GM12878 (cell line): ENCODE measurements at places on chromosomes 5 and 9.

DNA sequence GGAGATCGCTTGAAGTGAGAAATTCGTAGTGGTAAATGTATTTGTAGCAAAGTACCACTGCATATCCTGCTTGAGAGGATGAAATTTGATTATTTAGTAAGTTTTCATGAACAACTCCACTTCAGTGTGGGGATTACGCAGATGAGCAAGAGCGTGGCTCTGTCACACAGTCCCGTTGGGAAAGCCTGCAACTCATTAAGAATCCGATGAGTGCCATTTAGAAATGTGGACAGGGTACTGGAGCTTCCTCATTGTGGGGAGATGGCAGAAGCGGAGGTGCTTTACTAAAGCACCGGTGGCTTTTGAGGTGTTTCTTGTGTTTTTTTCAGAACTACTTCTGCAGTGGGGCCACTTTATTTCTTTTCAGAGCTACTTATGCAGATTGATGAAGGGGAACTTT, 1.4 kb downstream of the TJP2 start:
- no peaks in the 10 kb centered on the region for H3K36me3 ChIP-seq
- no peaks in the 10 kb centered on the region for H3K27me3 ChIP-seq
- H3K4me1 ChIP-seq: peaks cover 13% of the 10 kb centered on the region
- H3K27ac ChIP-seq: peak overlapping the region; percentile 82
- peak overlapping the region; percentile 80 for H3K4me3 ChIP-seq
- no peak for DNase-seq

- no peaks in the 10 kb centered on the region for H3K4me1 ChIP-seq
- DNase-seq: no peak
- no peaks in the 10 kb centered on the region for H3K27me3 ChIP-seq
- H3K4me3 ChIP-seq: no peak overlapping the region
- no peak overlapping the region for H3K27ac ChIP-seq
Observed at GRCh38 chr9:111752455-111752854, 42.3 kb downstream of the SHOC1 start.

- H3K27ac ChIP-seq: no peak overlapping the region
- peaks cover 2% of the 10 kb centered on the region; the same call in 1 of the 2 replicates for H3K36me3 ChIP-seq
- H3K4me1 ChIP-seq: no peaks in the 10 kb centered on the region
- no peak overlapping the region for H3K4me3 ChIP-seq
- H3K27me3 ChIP-seq: no peaks in the 10 kb centered on the region
Observed at GRCh38 chr5:109866051-109866450, 176.3 kb downstream of the MAN2A1 start.

DNA sequence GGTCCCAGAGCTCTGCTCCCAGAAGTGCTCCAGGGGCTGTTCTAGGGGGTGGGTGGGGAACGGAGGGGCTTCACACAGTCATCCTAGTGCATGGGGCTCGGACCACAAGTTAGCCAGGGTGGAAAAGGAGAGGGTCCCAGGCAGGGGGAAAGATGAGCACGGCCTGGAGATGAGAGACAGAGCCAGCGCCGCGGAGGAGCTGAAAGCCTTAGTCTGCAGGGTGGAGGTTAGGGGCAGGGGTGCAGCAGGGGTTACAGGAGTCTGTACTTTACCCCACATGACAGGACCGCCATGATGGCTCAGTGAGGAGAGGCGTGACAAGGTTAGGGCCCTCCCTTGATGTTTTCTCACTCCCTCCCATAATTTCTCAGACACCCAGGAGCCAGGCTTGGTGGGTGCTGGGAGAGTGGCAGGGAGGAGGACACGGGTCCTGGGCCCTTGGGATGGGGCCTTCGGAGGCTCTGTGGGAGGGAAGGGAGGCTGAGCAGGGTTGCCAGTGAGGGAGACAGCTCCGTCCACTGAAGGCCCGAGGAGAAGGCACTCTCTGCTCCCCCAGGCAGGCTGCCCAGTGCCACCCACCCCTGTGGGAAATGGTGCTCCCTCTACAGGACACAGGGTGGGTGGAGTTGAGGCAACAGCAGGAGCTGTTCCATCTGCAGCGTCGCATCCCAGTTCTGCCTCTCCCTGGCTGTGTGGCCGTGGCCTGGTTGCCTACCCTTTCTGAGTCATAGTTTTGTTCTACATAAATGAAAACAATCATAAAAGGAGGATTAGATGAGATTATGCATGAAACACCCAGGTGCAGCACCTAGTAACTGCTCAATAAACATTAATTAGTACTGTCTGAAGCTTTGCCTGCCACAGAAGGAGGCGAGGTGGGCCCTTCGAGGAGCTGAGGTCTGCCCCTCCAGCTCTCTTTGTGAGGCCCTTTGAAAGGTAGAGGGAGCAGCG, 66.2 kb downstream of the NDST1 start:
- no peak overlapping the region for H3K4me3 ChIP-seq
- no peaks in the 10 kb centered on the region for H3K4me1 ChIP-seq
- H3K36me3 ChIP-seq: no peaks in the 10 kb centered on the region
- H3K27ac ChIP-seq: no peak overlapping the region

DNA sequence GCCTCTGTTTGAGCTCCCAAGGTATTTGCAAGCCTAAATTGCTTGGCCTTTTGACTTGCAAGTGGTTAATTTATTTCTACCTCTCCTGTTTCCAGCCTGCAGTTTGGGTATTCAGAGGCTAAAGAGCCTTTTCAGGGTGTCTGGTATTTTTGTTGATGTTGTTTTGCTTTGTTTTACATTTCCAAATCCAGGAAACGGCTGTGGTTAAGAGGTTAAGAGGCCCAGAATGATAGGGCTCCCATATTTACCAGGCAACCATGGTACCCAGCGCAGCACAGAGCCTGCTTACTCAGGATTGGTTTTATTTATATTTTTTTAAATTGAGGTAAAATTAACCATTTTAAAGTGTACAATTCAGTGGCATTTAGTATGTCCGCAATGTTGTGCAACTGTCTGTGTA, 92.1 kb downstream of the PDZD2 start:
- no peak for DNase-seq
- H3K36me3 ChIP-seq: no peaks in the 10 kb centered on the region
- H3K4me1 ChIP-seq: no peaks in the 10 kb centered on the region
- H3K27me3 ChIP-seq: no peaks in the 10 kb centered on the region
- H3K27ac ChIP-seq: no peak overlapping the region

DNA sequence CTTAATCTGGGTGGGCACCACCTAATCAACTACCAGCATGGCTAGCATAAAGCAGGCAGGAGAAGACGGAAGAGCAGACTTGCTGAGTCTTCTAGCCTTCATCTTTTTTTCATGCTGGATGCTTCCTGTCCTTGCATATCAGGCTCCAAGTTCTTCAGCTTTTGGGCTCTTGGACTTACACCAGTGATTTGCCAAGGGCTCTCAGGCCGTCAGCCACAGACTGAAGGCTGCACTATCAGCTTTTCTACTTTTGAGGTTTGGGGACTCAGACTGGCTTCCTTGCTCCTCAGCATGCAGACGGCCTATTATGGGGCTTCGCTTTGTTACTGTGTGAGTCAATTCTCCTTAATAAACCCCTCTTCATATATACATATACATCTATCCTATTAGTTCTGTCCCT, 180.2 kb downstream of the TRPM3 start:
- peaks cover 3% of the 10 kb centered on the region; the same call in 1 of the 2 replicates for H3K27me3 ChIP-seq
- H3K4me1 ChIP-seq: no peaks in the 10 kb centered on the region
- no peaks in the 10 kb centered on the region for H3K36me3 ChIP-seq
- no peak overlapping the region for H3K27ac ChIP-seq
- no peak overlapping the region for H3K4me3 ChIP-seq
- no peak for DNase-seq

- peaks cover 8% of the 10 kb centered on the region for H3K4me1 ChIP-seq
- peak; percentile 26 for DNase-seq
- no peak overlapping the region for H3K4me3 ChIP-seq
- H3K27me3 ChIP-seq: no peaks in the 10 kb centered on the region
Observed at GRCh38 chr5:71907001-71907588, 188.0 kb downstream of the CARTPT start.

DNA sequence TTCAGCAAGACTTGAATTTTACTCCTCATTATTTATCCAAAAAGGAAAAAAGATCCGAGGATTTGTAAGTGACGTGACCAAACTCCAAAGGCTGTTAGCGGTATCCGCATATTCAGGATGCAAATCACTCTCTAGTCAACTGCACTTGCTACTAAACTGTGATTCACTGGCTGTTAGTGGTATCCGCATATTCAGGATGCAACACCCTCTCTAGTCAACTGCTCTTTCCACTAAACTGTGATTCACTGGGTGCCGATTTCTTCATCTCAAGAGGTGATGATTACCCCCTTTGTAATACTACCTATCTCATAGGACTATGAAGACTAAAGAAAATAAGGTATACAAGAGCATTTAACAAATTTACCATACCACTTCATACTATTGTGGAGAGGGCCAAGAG, 5.7 kb downstream of the MAPKAP1 start:
- no peak for DNase-seq
- peaks cover 22% of the 10 kb centered on the region for H3K4me1 ChIP-seq
- H3K27me3 ChIP-seq: no peaks in the 10 kb centered on the region
- peak overlapping the region; percentile 46 for H3K4me3 ChIP-seq
- H3K36me3 ChIP-seq: no peaks in the 10 kb centered on the region

DNA sequence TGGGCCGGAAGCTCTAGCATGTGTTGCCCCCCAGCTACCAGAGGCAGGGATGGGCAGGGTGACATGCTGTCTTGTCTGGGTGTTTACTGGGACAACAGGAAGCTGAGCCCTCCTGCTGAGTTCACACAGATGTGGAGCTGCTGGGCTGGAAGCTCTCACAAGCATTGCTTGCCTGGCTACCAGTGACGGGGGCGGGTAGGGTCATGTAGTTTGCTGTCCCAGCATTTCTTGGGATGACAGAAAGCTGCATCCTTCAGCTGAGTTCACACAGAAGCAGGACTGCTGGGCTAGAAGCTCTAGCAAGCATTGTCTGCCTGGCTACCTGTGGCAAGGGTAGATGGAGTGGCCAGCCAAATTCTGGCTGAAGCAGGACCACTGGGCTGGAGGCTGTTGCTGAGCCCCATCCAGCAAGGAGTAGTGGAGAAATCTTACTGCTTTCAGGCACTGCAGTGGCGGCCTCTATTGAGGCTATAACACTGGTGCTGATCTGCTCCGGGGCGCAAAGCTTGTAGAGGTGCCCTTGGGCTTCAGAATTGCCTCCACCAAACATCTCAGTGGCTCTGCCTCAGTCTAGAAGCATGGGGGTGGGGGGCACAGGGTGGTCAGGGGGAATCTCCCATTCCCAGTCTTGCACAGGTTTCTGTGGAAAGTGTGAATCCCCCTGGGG, 25.1 kb downstream of the POLK start:
- no peak overlapping the region for H3K27ac ChIP-seq
- H3K27me3 ChIP-seq: no peaks in the 10 kb centered on the region
- DNase-seq: no peak
- no peaks in the 10 kb centered on the region for H3K4me1 ChIP-seq

DNA sequence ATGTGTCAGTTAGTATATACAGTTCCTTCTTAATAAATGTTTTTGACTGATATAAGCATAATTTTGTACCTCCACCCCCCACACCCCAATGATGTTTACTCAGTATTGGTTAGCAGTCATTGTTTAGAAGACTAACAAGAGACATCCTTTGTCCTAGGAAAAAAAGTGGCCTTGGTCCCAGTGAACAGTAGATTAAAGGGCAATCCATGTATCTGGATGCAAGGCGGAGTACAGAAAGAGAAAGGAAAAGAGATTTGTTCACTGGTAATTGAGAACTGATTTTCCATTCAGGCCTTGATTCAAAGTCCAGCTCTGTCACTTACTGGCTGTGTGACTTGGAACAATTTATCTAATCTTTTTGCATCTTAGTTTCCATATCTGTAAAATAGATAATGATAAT, 4.6 kb downstream of the RALGPS1 start:
- no peak overlapping the region for H3K27ac ChIP-seq
- no peak overlapping the region for H3K4me3 ChIP-seq

DNA sequence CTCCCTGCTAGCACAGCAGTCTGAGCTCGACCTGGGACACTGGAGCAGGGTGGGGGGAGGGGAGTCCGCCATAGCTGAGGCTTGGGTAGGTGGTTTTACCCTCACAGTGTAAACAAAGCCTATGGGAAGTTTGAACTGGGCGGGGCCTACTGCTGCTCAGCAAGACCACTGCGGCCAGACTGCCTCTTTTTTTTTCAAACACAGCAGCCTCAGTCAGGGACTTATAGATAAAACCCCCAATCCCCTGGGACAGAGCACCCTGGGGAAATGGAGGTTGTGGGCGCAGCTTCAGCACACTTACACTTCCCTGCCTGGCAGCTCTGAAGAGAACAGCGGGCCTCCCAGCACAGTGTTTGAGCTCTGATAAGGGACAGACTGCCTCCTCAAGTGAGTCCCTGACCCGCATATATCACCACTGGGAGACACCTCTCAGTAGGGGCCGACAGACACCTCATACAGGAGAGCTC, 151.1 kb upstream of the APC start:
- no peaks in the 10 kb centered on the region; the same call in 1 of the 2 replicates for H3K4me1 ChIP-seq
- H3K27me3 ChIP-seq: no peaks in the 10 kb centered on the region
- no peaks in the 10 kb centered on the region for H3K36me3 ChIP-seq
- no peak overlapping the region for H3K4me3 ChIP-seq

DNA sequence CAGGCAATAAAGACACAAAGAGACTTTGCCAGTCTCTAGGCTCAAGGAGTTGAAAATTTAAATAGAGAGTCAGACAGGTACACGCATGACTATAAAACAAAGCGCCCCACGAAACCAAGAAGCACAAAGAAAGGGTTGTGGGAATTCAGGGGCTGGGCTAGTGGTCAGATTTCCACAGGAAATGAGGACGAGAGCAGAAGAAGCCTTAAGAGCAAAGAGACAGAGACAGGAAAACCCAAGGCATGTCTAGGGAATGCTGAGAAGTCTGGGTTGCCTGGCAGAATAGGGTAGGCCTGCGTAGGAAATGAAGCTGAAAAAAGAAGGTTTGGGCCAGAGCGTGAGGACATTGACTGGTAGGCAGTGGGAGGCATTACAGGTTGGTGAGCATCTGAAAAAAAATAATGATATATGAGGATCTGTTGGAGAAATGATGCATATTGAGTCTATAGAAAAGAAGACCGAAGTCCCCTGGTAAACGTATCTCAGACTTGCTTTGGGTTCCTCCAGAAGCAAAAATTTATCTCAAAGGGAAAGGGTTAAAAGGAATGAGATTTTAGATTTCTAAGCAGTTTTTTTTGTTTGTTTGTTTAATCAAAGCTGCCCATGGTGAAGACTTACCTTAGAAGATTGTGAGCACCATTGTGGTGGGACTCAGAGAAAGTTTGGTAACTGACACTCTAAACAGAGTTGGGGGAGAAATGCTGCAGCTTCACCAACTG, 51.8 kb downstream of the SLC1A3 start:
- H3K27ac ChIP-seq: no peak overlapping the region
- no peak overlapping the region for H3K4me3 ChIP-seq
- DNase-seq: no peak
- no peaks in the 10 kb centered on the region; the same call in none of the 2 replicates for H3K27me3 ChIP-seq
- H3K4me1 ChIP-seq: no peaks in the 10 kb centered on the region

- no peaks in the 10 kb centered on the region for H3K27me3 ChIP-seq
- H3K27ac ChIP-seq: no peak overlapping the region
- DNase-seq: peak; percentile 24
- H3K36me3 ChIP-seq: no peaks in the 10 kb centered on the region
- no peak overlapping the region for H3K4me3 ChIP-seq
Observed at GRCh38 chr5:162209005-162209605, 141.5 kb downstream of the GABRG2 start.

DNA sequence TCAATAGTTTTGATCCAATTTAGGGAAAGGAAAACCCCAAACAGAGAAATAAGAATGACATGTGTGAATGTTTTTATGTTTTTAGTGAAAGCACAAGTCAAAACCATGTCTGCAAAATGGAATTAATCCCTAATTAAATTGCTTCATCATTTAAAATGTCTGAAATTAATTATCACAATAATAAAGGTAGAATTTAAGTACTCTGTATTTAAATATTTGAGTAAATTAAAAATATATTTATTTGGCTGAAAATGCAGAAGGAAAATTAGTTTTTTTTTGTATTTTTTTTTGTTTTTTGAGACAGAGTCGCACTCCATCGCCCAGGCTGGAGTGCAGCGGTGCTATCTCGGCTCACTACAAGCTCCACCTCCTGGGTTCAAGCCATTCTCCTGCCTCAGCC, 330.5 kb upstream of the EFNA5 start:
- H3K27me3 ChIP-seq: no peaks in the 10 kb centered on the region
- no peak overlapping the region for H3K27ac ChIP-seq
- no peak for DNase-seq
- H3K36me3 ChIP-seq: no peaks in the 10 kb centered on the region
- peaks cover 9% of the 10 kb centered on the region; the same call in 1 of the 2 replicates for H3K4me1 ChIP-seq
